Left ventricle myocardium superior (tissue), 1 donor: ENCODE measurements at places on chromosomes 4 and X.

GRCh38 chrX:18995221-18995620, 11.3 kb upstream of the PHKA2 start:
- no peak for DNase-seq

DNA sequence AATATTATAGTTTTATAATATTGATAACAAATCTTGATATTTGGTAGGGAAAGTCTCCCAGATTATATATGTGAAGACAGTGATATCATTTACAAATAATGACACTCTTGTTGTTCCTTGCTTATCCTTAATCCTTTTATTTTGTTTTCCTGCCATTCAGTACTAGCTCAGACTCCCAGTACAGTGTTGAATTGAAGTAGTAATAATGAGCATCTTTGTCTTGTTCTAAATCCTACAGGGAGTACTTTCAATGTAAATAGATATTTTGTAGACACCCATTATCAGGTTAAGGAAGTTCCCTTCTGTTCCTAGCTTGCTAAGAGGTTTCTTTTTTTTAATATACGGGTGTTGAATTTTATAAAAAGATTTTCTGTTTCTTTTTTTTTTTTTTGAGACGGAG, 33.0 kb downstream of the WWC2 start:
- no peak for DNase-seq

DNA sequence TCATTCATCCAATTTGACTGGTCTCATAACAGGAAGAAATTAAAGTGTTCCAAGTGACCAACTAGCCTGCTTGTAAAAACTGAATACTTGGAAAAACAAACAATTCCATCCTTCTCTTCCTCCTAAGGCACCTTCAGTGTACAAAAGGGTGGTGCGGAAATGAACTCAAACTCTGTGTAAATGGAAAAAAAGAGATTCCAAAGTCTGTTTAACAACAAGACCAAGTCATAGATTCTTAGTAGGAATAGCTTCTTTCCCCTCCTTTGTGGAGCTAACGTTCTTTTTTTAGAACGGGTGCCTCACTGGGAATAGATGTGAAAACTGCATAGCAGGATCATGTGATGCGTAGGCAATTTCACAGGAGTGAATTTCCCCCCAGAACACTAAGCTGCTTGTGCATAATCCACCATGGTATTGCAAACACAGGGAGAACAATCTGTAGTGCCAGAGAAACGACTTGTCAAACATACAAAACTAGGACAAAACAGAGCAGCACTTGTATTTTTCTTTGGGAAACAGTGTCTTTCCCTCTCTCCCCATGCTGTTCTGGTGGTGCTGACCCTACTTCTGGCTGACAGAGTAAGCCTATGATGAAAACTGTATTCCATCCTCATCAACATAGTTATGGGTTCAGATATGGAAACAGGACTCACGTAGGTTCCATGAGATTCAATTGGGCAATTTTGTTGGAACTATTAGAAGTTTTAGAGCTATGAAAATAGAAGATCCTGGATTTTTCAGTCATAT, 13.2 kb upstream of the SOD3 start:
- no peak for DNase-seq

- no peak for DNase-seq
These were observed 202.1 kb downstream of the PTTG2 start for GRCh38 chr4:38162240-38162784.

DNA sequence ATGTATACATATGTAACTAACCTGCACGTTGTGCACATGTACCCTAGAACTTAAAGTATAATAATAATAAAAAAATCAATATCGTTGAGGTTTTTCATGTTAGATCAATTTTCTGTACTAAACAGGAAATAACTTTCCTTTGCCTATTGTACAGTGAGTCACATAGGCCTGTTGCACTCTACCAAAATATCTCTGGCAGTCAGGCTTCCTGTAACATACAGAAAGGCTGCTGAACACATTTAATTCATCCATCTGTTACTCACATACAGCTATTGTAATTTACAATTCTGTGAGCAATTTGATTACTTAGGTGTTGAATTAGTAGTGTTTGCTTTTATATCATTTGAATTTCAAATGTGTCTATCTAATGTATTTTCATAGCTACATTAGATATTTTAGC, 427.8 kb downstream of the TMA16 start:
- DNase-seq, result no peak

- DNase-seq, result peak; percentile 92
These were observed 720 bp downstream of the RPL10 start for GRCh38 chrX:154398668-154399526.

GRCh38 chrX:29662759-29663503, 552.4 kb upstream of the MAGEB2 start:
- no peak for DNase-seq

DNA sequence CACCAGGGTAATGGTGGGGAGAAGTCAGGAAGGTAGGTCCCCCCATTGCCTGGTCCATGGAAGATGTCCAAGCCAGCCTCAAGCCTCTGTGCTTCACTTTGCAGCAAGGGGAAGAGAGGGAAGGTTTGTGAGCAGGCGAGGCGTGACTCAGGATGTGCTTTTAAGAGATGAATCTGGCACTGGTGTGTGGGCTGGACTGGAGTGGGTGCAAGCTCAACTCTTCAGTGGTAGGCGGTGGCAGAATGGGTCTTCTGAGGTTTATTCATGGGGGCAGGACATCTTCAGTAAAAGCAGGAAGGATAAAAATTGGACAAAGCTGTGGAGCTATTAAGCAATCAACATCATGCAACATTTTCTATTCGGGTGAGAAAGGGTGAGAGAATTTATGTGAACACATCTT, 19.4 kb downstream of the GPM6B start:
- no peak for DNase-seq

DNA sequence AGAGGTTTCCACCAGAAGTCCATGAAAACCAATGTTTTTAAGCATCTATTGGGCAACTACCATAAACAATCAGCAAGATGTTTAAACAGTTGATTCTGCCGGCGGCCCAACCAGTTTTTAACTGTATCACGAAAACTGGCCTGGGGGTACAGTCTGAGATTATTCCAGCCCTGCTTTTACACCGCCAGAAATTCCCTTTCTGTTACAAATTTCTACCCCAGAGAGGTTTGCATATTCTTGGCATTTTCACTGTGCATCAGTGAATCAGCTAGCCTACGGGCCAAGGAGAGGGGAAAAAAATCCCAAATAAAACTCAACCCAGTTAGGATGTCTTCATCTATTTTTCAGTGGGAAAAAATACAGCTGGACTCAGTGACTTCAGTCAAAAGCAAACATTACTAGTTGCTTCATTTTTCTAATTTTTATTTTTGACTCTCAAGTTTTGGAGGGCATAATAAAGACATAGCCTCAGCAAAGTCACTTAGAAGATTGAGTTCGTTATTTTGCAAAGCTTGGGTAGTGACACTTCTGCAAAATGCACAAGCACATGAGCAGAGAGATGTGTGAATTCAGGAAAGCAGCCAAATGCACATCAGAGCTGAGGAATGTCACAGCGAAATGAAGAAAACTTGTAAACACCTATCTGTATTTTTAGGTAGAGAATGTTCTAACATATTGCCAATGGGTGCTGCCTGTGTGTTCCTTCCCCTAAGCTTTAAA, 167.8 kb upstream of the GK2 start:
- no peak for DNase-seq

DNA sequence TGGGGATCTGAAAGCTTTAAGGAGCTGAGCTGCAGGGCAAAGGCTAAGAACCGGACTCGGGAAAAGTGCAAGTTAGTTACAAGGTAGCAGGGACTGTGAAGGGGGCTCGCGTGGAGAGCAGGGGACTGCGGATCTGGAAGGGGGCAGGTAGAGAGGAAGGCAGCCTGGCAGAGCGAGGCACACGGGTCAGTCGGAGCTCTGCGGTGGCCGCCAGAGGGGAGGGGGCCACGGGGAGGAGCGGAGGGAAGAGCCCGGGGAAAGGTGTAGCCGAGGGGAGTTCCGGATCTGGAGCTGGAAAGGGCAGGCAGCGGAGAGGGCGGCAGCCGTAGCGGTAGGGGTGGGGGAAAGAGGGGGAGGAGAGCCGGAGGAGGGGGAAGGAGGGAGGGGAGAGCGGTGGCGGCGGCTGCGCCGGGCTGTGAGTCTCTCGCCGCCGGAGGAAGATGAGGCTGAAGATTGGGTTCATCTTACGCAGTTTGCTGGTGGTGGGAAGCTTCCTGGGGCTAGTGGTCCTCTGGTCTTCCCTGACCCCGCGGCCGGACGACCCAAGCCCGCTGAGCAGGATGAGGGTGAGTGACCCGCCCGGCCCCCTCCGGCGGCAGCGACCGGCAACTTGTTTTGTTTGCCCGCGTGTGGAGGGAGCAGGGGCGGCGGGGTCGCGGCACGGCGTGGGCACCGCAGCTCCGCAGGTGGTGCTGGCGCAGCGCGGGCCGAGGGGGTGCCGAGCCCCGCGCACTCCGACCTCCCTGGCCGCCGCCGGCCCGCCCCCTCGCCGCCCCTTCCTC, at the start of gene GALNT7:
Gene GALNT7, plus strand, starts transcription at position 416 of the 782 bp plus-strand sequence. Its CDS starts 25 bp downstream, at position 441.
- peak; percentile 72 for DNase-seq

DNA sequence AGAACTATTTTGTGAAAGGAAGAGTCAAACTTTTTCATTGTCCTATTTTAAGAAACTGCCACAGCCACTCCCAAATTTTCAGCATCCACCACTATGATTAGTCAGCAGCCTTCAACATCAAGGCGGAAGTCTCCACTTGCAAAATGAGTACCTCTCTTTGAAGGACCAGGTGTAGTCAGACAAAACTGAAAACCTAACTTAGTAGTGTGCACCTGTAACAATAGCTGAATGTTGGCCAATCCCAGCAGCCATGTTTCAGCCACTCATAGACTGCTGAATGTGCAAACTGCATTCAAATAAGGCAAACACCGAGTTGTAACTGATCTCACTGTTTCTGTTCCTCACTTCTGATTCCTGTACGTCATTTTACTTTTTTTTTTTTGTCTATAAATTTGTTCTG, 341.1 kb downstream of the IL15 start:
- no peak for DNase-seq

DNA sequence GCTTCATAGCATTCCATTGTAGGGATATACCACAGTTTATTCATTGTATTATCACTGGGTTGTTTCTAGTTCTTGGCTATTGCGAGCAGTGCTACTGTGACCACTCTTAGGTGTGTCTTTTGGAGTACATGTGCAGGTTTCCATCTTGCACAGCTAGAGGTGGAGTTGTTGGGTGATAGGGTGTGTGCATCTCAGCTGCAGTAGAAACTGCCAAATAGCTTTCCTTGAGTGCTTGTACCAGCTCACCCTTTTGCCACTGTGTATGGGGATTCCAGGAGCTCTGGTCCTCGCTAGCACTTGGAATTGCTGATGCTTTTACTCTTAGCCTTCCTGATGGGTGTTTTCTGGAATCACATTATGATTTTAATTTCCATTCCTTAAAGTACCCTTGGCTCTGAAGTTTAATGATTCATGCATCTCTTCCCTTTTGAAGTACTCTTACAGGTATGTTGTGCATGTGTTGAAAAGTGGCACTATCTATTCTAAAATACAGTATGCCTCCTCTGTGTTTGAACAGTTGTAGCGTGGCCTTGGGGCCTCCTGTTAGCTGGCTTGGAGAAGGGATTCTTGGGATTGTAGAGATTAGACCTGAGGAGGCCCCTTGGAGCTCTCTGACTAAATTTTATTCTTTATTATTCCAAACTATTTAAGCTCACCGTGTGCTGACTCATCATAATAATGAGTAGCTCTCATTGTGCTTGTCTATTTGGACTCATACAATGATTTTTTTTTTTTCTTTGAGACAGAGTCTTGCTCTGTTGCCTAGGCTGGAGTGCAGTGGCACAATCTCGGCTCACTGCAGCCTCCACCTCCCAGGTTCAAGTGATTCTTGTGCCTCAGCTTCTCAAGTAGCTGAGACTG, 38.4 kb downstream of the HTT start:
- no peak for DNase-seq

DNA sequence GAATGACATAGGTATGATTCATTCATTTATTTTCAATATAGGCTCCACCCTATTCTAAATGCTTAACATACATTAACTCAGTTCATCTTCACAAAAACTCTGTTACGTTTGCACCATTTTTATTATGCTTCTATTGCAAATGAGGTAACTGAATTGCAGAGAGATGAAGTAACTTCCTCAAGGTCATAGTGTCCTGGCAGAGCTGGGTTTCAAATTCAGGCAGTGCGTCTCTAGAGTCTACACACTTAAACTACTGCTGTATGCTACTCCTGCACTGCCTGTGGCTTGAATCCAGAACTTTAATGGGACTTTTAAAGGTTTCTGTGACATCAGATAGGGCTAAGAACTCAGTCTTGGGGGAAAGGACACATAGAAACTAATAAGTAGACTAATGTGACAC, 413.4 kb downstream of the UBE2NL start:
- DNase-seq, result no peak

GRCh38 chr4:77493829-77494551, 111.6 kb upstream of the CXCL13 start:
- DNase-seq, result no peak
